ENCODE measurements at places on chromosomes 16 and 17. TPM values are rescaled to one million over a fixed set of nuclear protein-coding genes. Genes with fewer than 3 reads are reported as not detected.

The HS3ST6 gene
- total RNA-seq = not detected

The SYCE1L gene
- 1.8 TPM for total RNA-seq

The MLYCD gene
- total RNA-seq = 8.6 TPM

The SPATA22 gene
- 1.4 TPM for total RNA-seq

The EVI2B gene
- 12.7 TPM for total RNA-seq

The ADAMTS18 gene
- total RNA-seq = 5.8 TPM

The KRT24 gene
- total RNA-seq = not detected

All from aorta (tissue), 5 donors.